ENCODE measurements at places on chromosomes 12 and 14.
A peak's percentile ranks its signal among the peaks of the same experiment; 100 is the strongest.

DNA sequence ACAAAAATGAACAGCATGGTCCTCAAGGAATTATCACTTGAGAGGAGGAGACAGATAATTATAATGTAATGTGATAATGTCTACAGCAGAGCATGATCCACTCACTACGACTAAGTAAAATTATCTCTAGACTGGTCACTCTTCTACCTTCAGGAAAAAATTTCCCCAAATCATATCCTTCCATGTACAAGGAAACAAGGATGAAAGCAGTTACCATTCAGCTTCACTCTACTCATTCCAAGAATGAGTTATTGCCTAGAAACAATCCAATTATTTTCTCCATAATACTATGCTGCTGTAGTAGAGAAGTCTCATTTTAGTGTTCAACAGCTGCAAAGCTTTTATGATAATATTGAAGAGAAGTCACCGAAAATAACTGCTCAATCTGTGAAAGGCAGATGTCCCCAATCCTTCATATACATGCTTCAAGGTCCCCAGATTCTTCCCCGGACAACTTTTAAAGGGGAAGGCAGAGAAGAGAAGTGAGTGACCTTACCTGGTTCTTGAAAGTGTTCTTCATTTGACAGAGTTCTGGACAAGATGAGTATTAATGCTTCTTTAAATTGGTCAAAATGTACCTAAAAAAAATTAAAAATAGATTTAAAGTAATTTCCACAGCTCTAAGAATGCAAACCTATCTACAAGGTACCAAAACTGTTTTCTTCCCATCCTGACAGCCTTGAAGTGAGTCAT lies 24.6 kb downstream of the NIN start:
- no peak for DNase-seq

DNA sequence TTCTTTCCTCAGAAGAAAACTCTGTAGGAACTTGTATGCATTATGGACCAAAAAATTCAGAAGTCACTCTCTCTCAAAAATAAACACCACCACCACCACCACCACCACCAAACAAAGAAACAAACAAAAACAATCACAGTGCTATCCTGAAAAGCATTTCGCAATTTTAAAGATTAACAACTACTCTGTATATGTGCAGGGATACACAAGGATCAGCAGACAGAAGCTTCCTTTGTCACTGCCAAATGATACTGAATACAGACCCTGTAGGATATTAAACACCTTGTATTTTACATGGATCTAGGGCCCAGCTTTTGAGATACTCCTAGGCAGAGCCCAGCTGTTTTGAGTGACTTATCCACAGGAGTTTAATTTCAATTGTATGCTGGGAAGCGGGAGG lies 31.7 kb downstream of the ATP2B1 start:
- DNase-seq: no peak

DNA sequence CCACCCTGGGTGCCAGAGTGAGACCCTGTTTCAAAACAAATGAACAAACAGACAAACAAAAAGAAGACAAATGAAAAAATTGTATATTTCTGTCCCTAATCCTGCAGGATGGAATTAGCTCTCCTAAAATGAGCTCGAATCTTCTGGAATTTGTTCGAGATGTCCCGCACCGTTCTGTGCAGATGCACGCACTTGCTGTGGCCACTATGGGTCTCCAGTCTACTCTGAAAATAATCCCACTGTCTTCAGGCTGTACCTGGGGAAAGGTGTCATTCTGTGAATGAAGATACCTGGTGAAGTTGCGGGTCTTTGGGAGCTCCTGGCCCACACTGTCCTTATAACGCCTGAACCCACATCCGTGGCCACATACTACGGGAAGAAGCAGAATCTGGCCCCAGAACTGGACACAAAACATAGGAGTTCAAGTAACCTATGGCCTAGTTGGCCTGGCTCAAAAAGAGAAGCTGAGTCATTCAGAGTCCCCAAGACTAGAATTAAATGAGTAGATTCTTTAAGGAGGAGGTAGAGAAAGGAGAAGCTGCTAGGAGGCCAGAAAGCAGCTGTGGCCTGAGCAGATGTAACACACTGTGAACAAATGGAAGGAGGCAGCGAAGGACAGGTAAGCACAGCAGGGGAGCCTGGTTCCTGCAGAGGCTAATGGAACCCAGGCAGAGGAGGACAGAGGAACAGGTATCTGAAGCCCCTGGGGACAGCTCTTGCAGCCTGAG lies 108.6 kb downstream of the FOXN3 start:
- DNase-seq: no peak

DNA sequence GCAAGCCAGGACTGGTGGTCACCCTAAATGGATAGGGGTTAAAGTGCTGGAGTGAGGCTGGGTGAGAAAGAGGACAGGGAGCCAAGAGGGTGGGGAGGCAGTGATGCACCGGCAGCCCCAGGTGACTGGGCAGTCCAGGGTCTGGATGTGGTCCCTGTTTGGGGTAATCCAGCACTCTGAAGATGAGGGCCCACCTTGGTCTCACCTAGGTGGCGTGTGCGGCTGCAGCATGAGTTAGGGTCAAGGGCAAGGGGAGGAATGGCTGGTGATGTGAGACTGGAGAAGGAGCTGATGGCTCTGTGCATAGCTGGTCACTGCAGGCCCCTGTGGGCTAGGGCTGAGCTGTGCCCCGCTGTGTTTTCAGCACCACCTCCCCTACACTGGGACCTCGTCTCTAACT lies 1.6 kb upstream of the C1RL start:
- no peak for DNase-seq

DNA sequence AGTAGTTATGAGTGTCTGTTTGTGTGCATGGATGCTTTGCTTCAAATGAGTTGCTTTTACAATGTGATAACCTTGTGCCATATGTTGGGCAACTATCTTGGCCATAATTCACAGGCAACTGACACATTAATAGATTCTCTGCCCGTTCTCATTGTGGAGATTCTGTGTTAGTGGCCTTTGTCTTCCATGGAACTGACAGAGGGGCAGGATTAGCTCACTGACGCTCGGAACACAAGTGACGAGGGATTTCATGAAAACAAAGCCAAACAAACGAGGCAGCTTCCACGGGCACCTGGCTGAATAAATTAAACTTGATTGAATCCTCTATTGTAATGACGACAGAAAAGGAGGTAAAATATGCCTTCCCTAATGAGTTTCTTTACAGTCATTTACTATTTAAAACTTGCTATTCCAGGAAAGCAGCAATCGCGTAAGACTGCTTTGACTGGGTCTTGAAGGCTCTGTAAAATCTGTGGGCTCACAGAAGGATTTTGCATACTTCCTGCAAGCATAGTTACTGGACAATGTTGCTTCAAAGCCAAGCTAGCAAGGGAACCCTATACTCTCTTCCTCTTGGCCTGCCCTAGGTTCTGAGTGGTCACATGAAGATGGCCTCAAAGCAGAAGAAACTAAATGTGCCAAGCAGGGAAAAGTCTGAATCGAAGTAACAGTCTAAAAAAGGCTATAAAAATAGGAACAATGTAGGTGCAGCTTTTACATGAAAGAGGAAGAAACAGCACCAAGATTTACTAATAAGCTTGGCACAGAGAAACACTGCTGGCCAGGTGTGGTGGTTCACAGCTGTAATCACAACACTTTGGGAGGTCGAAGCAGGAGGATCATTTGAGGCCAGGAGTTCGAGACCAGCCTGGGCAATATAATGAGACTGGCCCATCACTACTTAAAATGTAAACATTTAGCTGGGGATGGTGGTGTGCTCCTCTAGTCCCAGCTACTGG lies 28.1 kb upstream of the SINHCAF start:
- DNase-seq: no peak

DNA sequence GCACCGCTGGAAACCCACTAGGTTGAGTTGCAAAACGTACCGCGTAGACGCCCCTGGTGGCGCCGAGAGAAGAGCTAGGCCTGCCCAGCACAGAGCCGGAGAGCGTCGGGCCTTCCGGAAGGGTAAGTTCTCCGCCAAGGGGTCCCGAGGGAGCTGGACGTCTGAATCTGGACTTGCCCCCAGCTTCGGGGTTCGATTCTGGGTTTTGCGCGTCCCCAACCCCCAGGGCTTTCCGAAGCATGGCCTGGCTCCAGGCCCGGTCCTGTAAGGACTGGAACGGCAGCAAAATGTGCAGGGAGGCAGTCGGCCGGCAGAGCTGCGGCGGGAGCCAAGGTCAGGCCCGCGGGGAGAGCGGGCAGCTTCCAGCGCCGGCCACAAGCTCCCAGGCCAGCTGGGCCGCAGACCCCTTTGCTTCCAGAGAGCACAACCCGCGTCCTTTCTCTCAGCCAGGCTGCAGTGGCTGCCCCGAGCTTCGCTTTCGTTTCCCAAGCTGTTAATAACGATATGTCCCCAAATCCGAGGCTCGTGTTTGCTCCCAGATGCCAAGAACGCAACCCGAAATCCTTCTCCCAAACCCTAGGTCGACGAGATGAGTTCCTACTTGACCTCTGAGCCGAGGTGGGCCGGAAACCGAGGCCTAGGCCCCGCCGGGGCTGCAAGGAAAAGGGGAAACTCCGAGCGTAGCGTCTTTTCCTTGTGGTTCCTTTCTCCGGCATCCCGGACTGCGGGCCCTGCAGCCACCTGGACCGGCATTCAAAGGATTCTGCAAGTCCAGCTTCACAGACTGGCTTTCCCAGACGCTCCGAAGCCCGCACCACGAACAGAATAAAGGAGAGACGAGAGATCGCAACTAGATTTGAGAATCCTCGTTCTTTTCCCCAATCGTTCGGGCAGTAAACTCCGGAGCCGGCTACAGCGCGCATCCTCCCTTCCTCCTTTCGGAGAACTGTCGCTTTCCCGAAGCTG lies 3.2 kb upstream of the TBX5 start:
- no peak for DNase-seq

DNA sequence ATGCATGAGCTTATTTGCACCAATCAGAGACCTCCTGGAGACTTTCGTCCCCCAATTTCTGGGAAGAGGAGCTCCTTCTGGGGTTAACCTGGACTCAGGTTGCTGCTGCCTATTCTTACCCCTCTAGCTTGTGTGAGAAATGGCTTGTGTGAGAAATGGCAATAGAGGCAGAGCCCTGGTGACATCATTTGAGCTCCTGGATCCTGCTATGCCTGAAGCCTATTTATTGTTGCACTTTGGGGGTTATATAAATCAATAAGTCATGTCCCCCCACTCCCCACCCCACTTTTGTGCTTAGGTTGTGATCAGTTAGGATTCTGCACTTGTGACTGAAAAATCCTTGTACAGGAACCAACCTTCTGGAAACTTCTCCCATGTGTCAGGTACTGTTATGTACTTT lies 167.2 kb downstream of the ADCK1 start:
- no peak for DNase-seq

DNA sequence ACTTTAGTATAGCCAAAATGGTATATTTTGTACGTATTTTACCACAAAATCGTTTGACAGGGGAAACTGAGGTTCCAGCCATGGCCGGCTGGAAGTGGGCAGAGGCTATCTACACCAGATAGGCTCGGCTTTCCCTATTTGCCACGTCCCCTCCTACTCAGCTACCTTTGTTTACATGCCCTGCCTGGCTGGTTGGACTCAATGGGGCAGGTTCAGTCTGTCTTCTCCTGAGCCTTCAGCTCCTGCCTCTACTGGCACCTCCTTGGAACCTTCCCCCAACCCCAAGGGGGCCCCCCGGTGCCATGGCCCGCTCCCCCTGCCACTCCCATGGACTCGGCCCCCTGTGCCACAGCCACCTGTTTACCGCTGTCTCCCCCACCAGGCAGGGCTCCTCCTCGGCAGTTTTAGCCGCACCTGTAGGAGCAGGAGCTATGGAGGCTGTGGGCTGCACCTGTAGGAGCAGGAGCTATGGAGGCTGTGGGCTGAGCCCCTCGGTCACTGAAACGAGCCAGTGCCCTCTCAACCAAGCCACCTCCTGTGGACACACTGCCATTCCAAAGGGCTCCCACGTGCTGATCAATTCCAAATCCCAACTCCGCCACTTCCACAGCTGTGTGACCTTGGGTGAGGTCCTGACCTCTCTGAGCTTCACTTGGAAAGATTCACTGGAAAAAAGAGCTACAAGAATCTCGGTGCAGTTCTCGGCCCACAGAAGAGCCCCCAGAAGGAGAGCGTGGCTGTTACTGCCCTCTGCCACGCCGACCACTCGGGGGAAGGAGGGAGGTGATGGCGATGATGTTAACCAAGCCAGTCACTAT lies 62.2 kb downstream of the NCOR2 start:
- DNase-seq: no peak

- no peak for DNase-seq
These were observed 90.5 kb upstream of the DNM1L start for GRCh38 chr12:32588604-32589003.

- DNase-seq: no peak
These were observed 84.4 kb downstream of the ARF6 start for GRCh38 chr14:49977126-49977841.

GRCh38 chr14:106280876-106281275 lies 754.5 kb downstream of the TMEM121 start:
- no peak for DNase-seq

- DNase-seq: no peak
These were observed 272.9 kb downstream of the EGLN3 start for GRCh38 chr14:33678005-33678404.

GRCh38 chr12:129127771-129128170 lies 274.5 kb downstream of the GLT1D1 start:
- DNase-seq: no peak

DNA sequence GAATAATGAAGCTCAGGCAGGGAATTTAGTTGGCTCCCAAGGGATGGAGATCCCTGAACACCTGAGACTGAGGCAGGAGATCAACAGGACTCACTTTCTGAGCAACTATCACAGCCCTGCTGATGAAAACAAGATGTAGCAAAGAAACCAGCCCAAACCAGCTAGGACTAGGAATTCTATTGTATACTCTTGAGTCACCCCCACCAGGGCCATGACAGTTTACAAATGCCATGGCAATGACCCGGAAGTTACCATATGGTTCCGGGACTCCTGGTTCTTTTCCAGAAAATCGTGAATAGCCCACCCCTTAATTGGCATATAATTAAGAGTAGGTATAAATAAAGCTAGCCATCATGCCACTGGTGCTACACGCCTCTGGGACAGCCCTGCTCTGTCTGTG lies 46.0 kb upstream of the OASL start:
- DNase-seq: no peak

DNA sequence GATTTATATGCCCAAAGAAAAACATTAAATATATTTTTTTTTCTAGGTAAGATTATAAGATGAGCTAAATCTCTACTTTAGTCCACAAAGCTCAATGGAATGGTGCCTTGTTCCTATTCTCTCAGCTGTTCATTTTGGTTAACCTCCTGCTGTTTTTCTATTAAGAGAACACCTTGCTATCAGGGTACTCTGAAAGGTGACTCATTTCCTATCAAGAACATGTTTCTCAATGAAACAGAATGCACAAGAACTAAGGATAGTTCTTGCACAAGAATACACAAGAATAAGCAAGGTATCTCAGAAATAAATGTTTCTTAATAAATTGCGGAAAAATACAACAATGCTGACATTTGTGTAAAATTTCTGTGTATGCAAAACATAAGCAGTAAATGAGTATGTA lies 14.1 kb downstream of the ABCD2 start:
- DNase-seq: no peak

- DNase-seq: peak; percentile 23
These were observed 100.7 kb downstream of the LRRK2 start for GRCh38 chr12:40325349-40325960.

All from 8988T (cell line).